AG04449 (cell line): ENCODE measurements at places on chromosomes 5 and 9.

GRCh38 chr5:95281226-95281625, 3.7 kb downstream of the MCTP1 start:
- DNase-seq = no peak

GRCh38 chr9:105883847-105884246, 189.5 kb downstream of the TMEM38B start:
- no peak for DNase-seq

DNA sequence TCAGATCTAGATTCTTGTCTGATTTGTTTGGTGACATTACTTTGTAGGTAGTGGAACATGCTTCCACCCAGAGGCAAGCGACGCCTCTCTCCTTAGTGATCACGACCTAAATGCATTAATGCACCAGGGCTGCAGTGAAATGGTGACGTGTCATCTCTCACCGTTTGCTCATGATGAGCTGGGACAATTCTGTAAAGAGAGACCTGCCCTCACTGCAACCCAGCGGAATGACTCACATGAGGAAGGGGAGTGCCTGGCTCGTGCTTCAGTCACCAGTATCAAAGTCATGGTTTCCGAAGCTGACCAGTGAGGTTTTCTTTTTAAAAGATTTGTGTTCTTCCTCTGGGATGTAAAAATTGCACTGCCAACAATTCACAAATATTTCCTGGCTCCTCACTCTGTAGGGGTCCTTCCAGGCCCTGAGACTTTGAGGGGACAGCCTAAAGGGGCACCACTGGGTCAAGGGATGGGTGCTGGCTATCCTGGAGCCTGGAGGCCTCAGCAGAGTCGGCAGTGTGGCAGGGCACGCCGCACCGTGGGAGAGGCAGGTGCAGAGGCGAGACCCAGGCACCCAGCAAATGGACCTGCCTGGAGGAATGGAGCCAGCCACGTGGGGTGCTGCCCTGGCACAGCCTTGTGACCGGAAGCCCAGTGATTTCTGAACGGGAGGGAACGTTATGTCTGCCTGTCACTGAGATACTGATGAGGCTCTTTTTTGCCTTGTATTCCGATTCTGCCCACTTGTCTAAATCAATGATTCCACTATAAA, 17.3 kb downstream of the QSOX2 start:
- peak; percentile 33 for DNase-seq

GRCh38 chr9:1939926-1940368, 75.2 kb upstream of the SMARCA2 start:
- no peak for DNase-seq

DNA sequence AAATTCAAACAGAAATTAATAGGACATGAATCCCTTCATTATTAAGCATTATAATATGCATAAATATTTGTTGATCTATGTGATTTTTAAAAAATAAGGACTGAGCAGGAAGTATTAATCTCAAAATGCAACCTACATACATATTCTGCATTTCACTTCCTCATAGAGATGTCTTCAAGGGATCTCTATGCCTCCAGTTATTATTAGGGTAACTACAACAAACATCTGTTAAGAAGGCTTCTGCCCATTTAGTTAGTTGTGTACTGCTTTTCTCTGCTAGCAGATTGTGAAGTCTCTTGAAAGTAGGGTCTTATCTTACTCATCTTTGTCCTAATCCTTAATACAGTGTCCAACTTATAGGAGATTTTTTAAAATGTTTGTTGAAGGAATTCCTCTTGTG, 414.1 kb downstream of the ACTL7B start:
- DNase-seq = no peak
